ENCODE measurements at places on chromosomes 2 and 18.

GRCh38 chr2:229749779-229750178, 35.4 kb upstream of the DNER start:
- DNase-seq, result no peak

GRCh38 chr2:33521791-33522281, 45.4 kb downstream of the RASGRP3 start:
- DNase-seq, result no peak

GRCh38 chr2:101821059-101821805, 123.7 kb downstream of the MAP4K4 start:
- no peak for DNase-seq

DNA sequence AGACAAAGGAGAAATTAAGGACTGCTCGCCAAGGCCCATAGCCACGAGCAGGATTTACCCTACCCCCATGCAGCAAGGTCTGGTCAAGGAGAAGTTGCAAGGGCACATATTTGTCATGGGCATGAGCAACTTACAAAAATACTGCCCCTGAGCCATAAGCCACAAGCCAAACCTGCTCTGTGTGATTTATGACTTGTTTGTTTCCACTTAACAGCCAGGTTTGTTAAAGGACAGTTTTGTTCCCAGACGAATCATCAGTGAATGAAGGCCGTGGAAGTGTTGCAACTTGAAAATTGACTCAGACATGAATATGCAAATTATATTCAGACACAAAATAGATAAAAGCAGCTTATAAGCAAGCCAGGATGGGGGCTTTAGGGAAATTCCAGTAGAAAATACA, 31.3 kb upstream of the EVA1A start:
- DNase-seq, result no peak

GRCh38 chr2:61949714-61950560, 44.5 kb downstream of the COMMD1 start:
- no peak for DNase-seq

- DNase-seq, result no peak
Observed at GRCh38 chr2:7096726-7097352, 179.6 kb downstream of the RNF144A start.

- DNase-seq, result no peak
Observed at GRCh38 chr2:237652854-237653253, 25.5 kb downstream of the LRRFIP1 start.

DNA sequence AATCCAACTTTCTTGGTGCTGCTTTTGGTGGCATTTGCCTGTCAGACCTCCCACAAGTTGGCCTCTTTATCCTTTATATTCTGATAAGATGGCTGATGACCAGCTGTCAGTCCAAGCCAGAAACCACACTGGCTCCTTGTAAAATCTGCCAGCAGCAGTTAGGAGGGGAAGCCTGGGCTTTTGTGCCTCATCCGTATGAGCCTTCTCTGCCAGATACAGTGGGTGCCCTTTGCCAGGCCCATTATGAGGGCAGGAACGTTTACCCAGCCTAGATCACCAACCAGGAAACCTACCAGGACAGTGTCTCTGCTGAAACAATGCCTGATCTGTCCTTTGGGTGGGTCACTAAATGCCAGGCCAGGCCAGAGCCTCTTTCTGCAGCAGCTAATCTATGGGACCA, 202.9 kb upstream of the SP5 start:
- DNase-seq, result no peak

DNA sequence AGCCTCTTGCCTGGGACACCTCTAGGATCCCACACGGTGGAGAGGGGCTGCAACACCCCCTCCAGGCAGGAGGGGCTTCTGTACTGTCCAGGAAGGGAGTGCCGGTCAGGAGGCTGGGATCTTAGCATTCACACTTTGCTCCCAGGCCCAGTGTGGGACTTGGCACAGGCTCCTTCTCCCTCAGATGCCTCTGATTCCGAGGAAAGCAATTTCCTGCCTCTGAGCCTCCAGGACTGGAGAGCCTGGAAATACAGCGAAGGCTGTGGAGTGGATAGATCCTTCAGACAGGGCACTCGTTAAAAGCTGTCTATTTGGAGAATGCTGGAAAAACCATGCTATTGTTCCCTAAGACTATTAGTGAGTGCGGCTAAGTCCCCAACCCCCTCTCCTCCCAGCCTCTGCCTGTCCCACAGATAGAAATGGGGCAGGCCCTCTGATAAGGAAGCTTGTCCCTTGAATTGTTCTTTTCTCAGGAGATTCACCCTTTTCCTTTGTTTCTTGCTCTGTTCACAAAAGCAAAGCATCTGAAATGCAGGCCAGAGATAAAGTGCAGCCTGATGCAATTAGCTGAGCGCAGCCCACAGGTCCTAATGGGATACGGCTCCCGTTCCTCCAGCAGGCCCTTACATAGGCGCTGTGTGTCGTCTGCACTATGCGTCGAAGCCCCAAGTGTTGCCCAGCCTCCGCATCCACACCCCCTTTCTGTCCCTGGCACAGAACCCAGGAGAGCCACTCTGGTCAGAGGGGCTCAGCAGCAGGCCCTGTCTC, 252.2 kb downstream of the KLHL29 start:
- no peak for DNase-seq

GRCh38 chr2:102103992-102104871, 38.3 kb upstream of the IL1R1 start:
- DNase-seq, result no peak

- DNase-seq, result no peak
Observed at GRCh38 chr2:111660811-111661210, 223.2 kb downstream of the ANAPC1 start.

GRCh38 chr2:241976296-241976695, 106.8 kb downstream of the RTP5 start:
- no peak for DNase-seq

- DNase-seq, result no peak
Observed at GRCh38 chr2:182077448-182078142, 91.9 kb downstream of the PPP1R1C start.

DNA sequence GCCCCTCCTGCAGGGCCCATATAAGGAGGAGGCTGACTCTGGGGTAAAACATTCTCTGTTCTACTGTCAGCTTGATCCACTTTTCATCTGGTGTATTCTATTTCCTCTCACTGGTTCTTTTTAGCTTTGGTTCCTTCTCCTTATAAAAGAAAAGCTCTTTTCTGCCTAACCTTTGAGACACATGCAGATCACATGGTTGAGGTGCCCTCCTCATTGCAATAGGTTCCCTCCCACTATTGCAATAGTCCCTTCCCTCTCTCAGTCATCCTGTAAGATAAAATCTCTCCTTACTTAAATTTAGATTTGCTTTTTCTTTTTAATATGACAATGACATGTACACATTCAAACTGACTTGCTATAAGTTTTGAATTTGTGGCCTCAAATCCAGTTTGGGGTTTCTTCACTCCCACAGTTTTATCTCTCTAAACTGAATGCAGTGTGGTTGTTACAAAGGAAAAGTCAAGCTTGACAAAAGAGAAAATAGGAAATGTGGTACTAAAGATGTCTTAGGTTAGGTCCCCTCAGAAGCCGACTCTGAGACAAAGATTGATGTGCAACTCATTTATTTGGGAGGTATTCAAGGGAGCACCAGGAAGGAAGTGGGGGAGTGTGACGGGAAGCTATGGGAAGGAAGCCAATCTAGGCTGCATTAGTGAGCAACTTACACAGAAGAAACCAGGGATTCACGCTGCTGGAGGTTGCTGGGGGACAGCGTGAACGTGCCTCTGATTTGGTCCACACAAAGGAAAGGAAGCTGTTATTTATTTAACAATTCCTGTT, 127.6 kb upstream of the LINC00305 start:
- no peak for DNase-seq

GRCh38 chr2:190663348-190663747, 14.5 kb downstream of the NAB1 start:
- no peak for DNase-seq

- DNase-seq, result no peak
Observed at GRCh38 chr18:79583426-79583825, 96.2 kb upstream of the CTDP1 start.

- no peak for DNase-seq
Observed at GRCh38 chr2:5540856-5541255, 151.3 kb upstream of the SOX11 start.
